ENCODE measurements at places on chromosomes 3 and 15. TPM values are rescaled to one million over a fixed set of nuclear protein-coding genes. Genes with fewer than 3 reads are reported as not detected.

DNA sequence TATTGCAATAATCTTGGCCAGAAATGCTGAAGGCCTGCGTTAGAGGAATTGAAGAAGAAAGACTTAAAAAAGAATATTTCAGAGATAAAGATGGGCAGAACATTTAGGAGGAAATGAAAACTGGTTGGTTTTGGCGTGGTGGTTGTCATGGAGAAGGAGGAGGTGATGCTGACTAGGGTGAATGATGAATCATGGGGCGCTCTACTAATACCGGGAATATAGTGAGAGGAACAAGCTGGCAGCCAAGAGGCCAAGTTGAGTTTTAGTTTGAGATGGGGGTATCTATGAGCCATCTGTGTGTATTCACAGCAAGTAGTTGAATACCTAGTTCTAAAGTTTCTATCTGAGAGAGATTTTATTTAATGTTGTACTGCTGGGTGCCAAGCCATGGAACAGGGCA lies 6.8 kb upstream of the GAP43 start:
- no peak for DNase-seq

DNA sequence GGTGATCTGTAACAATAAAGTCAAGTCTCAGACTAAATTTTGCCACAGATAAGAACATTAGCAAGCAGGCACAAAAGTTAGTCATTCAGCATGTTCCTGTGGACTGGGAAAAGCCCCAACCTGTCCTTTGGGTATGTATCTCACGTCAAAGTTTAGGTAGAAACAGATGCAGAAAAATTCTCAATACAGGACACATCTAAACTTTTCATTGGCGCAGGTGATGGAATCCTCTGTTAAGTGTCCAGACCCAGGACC lies 120.6 kb downstream of the ATG7 start:
- no peak for DNase-seq

- no peak for DNase-seq
Measured at GRCh38 chr3:61808526-61808925, 247.2 kb downstream of the PTPRG start.

The PLCH1 gene
- total RNA-seq, result 0.16 TPM

GRCh38 chr3:30779686-30780287 lies 114.7 kb downstream of the GADL1 start:
- DNase-seq, result no peak

All from cardiac septum (tissue), 1 donor.